ENCODE measurements at places on chromosomes 3 and 15.

DNA sequence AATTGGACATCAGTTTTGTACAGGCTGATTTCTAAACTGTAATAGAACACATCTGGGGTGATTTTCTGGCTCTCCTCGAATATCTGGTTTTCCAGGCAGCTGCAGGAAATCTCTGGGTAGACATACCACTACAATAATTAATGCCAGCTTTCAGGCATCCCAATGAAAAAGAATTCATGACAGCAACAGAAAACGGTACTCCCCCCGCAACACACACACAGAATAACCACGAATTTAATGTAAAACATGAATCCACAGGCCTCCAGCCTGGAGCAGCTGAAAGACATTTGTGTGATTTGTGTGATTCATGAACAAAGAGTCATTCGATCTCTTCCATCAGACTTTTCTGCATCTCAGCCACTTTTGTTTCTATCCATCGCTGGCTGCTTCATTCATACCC, 262.2 kb downstream of the MAGI1 start:
- DNase-seq, result no peak

DNA sequence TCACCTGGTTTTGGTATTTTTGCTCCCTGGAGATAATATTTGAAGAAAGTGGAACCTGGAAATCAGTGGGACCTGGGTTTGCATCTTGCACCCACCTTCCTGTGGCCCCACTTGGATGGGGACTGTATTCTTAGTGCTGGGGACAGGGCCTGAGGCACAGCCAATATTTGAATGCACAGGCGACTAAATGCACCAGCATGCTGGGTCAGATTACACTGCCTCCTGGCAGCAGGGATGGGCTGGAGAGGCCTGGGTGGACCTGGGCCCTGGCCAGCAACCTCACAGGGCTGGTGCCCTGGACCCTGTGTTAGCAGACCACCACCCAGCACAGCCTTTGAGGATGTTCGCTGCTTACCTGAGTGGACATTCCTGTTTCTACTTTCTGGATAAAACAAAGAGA, 10.5 kb downstream of the ITIH4 start:
- no peak for DNase-seq

GRCh38 chr3:65902304-65902793, 136.4 kb downstream of the MAGI1 start:
- no peak for DNase-seq

- no peak for DNase-seq
These were observed 34.1 kb upstream of the SPESP1 start for GRCh38 chr15:68896178-68896577.

- no peak for DNase-seq
These were observed 40.1 kb downstream of the ACAN start for GRCh38 chr15:88843334-88843733.

GRCh38 chr3:132843851-132844553, 121.8 kb upstream of the NPHP3 start:
- no peak for DNase-seq

DNA sequence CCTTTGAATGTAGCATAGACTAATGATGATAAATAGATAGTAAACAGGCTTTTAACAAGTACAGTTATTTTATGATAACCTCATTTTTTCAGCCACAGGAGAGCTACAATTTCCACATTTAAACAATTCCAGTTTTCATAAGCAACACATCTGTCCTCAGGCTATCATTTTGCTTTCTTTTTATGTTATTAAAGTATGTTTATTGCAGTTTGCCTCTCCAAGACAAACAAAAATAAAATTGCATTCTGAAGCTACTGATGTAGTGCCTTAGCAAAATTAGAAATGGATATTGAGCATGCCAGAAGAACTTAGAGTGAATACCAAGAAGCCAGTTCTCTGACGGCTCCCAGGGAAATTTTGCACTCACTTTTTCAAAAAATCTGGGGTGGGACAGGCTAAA, 140.6 kb upstream of the ABHD17C start:
- no peak for DNase-seq

DNA sequence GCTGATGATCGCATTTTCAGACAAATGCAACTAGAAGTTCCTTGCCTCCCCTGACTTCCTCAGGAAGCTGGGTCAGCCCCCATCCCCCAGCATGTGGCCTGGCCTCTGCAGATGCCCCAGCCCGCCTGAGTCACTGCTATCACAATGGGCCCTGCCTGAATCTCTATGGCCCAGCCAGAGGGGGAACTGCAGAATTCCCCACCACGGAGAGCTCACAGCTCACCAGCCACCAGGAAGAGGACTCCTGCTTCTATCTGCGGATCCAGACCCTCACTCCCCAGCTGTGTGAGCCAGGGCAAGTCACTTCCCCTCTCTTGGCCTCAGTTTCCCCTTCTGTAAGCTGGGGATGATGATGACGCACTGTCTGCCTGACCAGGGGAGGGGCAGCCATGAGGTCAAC, 6.9 kb downstream of the PLXND1 start:
- peak; percentile 48 for DNase-seq

- DNase-seq, result no peak
These were observed 104.5 kb downstream of the SST start for GRCh38 chr3:187565701-187566100.

GRCh38 chr3:184160456-184160855, 5.3 kb downstream of the DVL3 start:
- no peak for DNase-seq

DNA sequence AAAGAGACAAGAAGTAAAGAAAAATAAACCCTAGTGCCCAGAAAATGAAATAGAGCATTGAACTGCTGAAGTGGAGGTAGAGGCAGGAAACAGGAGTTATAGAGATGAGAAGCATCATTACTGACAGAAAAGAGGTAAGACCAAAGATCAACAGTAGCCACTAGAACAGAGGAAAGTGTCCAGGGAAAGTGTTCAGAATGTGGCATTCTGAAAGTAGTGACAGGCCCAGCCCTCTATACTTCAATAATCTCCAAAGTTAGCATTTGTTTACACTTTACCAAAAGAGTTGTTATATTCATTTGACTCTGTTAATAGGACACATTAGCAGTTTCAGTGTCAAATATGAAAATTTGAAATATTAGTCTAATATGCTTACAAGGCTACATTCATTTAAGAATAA, 727.1 kb upstream of the NECTIN3 start:
- DNase-seq, result no peak

DNA sequence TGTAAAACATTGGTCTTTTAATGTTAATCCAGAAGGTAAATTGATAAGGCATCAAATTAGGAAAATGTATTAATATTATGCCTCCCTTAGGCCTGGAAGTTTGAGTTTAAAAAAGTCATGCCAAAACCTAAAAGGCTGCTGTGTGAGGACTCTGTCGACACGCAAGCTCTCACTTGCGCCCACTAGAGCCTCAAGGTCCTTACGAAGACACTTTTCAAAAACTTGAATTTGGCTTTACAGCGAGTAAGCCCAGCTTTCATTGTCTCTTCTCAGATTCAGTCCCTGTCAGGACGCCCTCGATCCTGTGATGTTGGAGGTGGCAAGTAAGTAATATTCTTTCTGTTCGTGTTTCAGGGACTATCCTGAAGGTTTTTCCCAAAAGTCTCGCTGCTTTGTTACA, 89.7 kb downstream of the CRTC3 start:
- DNase-seq, result no peak

GRCh38 chr3:128971421-128972100, 22.3 kb downstream of the CFAP92 start:
- no peak for DNase-seq

- peak; percentile 48 for DNase-seq
These were observed 7.0 kb downstream of the TLR9 start for GRCh38 chr3:52218454-52218853.

DNA sequence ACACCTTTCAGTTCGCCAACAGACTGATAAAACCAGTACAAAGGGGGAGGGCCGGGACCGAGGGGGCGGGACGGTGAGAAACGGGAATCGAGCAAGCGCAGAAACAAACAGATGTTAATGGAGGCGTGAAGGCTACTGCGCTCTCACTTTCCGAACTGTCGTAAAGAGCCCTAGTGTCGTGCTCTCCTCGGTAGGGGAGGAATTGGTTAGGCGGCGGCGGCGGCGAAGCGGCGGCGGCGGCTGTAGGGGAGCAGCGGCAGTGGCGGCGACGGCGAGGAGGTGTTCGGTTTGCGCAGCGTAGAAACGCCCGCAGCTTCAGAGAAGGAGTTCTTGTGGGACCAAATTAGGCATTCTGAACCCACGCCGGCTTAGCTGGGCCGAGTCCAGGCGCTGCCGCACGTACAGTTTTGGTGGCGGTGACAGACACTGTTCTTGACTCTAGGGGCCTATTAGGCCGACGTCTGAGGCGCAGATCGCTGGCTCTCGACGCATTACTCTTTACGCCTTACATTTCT, at the start of gene RNF111:
Gene RNF111, plus strand, starts transcription at position 173 of the 515 bp plus-strand sequence. CDS start 43,160 bp downstream, outside the sequence.
- peak; percentile 91 for DNase-seq

DNA sequence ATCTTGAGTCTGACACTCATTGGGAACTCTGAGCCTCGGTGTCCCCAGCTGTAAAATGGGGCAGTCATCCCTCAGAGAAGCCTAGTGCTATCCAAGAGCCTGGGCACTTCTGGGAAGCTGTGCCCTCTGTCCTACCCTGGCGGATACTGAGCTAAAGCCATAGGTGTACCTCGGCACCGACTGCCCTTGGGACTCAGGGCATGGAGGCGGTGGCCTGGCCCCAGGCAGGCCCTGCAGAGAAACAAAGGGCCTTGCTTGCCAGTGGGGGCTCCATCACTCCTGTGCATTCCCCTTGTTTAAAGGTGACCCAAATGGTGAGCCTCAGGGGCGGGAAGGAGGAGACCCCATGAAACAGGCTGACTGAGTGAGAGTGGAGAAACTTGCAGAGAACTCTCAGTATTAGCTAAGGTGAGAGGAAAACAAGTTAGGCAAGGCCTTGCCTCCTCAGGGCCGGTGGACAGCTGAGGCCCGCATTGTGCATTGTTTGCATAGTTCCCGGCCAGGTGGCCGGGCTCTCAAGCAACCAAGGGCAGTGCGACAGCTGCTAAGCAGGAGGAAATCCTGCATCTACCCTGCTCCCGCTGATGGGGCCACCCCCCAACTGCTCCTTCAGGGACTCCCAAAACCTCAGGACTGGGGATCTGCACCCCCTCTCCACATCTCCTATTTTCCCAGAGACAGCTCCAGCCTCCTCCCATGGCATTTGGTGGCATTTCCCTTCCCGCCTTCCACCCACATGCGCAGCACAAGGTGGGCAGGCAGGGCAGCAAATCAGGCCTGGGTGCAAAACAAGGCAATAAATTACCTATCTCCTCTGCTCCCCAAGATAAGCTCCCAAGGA, 4.3 kb downstream of the PFKFB4 start:
- DNase-seq, result no peak

DNA sequence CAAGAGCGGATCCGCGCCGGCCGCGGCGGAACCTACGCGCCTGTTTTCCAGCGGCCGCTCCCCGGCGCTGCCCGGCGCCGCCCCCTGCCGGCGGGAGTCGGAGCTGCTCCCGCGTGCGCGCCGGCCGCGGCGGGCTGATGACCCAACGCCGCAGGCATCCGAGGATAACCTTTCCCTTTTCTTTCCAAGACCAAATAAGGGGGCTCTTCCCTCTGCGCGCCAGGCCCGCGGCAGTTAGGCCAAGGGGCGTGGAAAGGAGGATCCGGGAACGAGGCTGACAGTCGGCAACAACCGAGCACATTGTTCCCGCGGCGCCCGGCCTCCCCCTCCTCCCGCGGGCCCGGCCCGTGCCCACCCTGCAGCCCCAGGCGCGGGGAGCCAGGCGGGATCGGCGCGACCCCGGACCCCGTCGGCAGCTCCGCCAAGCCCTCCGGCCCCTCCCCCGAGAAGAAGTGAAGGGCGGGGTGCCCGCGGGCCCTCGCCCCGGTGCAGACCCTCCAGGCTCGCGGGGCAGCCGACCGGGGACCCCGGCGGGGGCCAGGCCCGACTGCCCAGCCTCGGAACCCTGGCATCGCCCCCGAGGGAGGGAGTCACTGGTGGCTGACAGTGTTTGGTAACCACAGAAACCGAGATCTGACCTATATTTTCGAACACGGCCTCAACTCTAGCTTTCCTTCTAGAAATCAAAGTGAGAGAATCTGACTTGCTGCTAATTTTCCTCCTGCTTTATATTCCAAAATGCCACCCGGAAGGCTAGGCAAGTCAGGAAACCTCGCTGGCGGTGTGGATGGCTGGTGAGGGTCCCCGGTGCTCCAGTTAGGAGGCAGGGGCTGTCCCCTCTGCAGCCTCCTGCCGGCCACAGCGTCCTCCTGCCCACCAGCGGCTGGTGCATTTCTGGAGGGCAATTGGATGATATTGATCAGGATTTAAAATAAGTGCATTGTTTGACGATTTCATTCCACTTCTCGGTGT, 45.6 kb upstream of the SYNM start:
- DNase-seq, result peak; percentile 67

- DNase-seq, result no peak
These were observed 107.5 kb upstream of the NR2F2 start for GRCh38 chr15:96222981-96223380.

DNA sequence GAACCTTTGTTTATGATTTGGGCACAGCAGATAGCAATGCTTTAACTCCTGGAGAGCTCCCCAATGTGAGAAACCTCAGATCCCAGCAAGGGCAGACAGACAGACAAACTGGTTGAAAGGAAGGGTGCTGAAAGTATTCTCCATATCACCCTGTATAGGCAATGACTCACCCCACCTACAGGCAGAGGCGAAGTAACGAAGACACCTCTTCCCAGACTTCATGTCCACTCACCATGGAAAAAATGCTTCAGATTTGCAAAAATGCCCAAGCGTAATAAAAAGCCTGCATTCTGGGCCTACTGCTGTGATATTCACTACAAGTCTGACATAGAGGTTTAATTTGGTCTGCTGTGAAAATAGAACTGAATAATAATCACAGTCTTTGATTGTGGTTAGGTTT, 50.5 kb downstream of the THBS1 start:
- no peak for DNase-seq

- DNase-seq, result no peak
These were observed 19.5 kb downstream of the SLC4A7 start for GRCh38 chr3:27464646-27465045.

GRCh38 chr3:132788301-132788671, 66.1 kb upstream of the NPHP3 start:
- no peak for DNase-seq

- peak; percentile 91 for DNase-seq
These were observed 46.1 kb downstream of the BTD start for GRCh38 chr3:15647611-15648167.

GRCh38 chr3:160804762-160805161, 48.7 kb downstream of the PPM1L start:
- DNase-seq, result no peak

DNA sequence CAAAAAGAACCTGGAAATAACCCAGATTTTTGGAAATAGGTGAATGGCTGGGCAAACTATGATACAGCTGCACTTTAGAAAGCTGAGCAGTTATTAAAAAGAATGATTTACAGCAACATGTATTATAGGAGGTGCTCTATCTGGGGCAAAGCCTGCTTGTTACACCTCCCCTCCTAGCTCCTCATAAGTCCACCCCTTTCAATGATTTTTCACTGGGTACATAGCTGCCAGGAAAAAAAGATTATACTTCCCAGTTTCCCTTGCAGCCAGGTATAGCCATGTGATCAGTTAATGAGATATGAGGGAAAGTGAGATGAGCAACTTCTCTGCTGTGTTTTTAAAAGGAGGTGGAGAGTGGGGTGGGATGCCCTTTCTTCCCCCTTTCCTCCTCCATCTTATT, 97.7 kb downstream of the CHST2 start:
- DNase-seq, result no peak
